Effector memory CD4-positive, alpha-beta T cell (primary cell): ENCODE measurements at places on chromosomes 13 and 19.

DNA sequence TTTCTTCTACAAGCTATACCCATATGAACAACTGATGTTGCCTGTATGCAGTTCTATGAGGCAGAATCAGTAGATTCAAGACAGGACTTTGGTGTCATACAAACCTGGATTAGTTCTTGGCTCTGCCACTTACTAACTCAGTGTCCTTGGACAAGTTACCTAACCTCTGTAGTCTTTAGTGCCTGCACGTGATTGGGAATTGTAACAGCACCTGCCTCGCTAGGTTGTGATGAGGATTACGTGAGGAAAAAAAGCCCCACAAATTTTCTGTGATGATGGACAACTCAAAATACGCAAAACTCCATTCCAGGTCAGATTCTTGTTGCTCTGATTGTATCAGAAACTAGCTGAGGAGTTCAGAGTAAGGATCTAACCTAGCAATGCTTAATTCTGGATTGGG lies 89.3 kb downstream of the LRCH1 start:
- H3K27me3 ChIP-seq, result no peaks in the 10 kb centered on the region
- DNase-seq, result no peak
- no peak overlapping the region for H3K27ac ChIP-seq

DNA sequence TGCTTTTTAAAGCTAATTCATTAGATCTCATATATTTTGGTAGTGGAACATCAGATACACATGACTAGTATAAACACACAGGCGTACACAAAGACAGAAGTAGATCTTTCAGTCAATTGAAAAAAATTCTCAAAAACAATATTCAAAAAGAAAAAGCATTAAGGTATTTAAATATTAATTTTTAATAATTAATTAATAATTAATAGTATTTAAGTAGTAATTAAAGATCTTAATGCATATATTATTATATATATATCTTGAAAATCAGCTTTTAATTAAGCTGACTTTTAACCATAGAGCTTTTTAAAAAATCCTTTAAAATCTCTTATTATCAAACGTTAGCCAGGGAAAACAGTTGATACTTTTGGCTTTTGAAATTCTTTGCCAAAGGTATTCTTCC lies 489.4 kb upstream of the PCDH20 start:
- H3K36me3 ChIP-seq, result no peaks in the 10 kb centered on the region
- no peak overlapping the region for H3K4me3 ChIP-seq
- DNase-seq, result no peak
- H3K4me1 ChIP-seq, result no peaks in the 10 kb centered on the region
- no peak overlapping the region for H3K27ac ChIP-seq

- no peaks in the 10 kb centered on the region for H3K36me3 ChIP-seq
- H3K4me1 ChIP-seq, result peaks cover 24% of the 10 kb centered on the region
- DNase-seq, result no peak
- peak overlapping the region; percentile 87 for H3K27ac ChIP-seq
These were observed 38.7 kb downstream of the ELF1 start for GRCh38 chr13:40980461-40980860.

DNA sequence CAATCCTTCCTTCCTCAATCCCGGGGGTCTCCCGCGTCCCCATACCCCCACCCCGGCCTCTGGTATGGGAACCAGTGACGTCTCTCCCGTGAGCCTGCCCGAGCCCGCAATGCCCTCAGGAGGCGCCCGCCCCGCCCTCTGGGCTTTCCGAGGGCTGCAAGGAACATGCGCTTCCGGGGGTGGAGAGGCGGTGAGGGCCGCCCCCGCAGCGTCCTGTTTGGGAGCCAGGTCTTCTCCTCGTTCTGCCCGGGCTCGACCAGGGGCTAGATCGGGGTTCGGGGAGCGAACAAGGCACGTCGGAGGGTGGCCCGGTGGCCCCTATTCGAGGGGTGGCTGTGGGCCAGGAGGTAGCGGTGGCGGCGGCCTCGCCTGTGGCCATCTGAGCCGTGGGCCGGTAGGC lies 6.6 kb upstream of the TEX101 start:
- H3K27me3 ChIP-seq, result no peaks in the 10 kb centered on the region
- DNase-seq, result no peak
- no peak overlapping the region for H3K4me3 ChIP-seq
- H3K36me3 ChIP-seq, result no peaks in the 10 kb centered on the region
- H3K27ac ChIP-seq, result no peak overlapping the region
- no peaks in the 10 kb centered on the region for H3K4me1 ChIP-seq

DNA sequence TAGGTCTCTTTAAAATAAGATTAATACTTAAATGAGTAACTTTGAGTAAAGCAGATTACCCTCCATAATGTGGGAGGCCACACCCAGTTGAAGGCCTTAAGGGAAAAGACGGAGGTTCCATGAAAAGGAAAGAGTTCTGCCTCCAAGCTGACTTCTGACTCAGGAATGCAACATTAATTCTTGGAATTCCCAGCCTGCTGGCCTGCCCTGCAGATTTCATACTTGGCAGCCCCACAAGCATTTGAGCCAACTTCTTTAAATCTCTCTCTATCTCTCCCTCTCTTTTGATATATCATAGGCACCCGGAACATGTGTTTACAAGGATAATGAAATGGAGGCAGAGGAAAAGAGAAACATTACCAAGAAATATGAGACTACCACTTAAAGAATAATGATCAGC lies 902.3 kb upstream of the MIR17HG start:
- H3K27ac ChIP-seq, result no peak overlapping the region
- H3K4me3 ChIP-seq, result no peak overlapping the region
- DNase-seq, result no peak
- H3K27me3 ChIP-seq, result no peaks in the 10 kb centered on the region
- H3K4me1 ChIP-seq, result no peaks in the 10 kb centered on the region

- no peak overlapping the region for H3K4me3 ChIP-seq
- no peaks in the 10 kb centered on the region for H3K36me3 ChIP-seq
- H3K27ac ChIP-seq, result no peak overlapping the region
- no peaks in the 10 kb centered on the region for H3K4me1 ChIP-seq
- H3K27me3 ChIP-seq, result no peaks in the 10 kb centered on the region
- no peak for DNase-seq
These were observed 40.8 kb downstream of the CHST8 start for GRCh38 chr19:33662391-33663092.

DNA sequence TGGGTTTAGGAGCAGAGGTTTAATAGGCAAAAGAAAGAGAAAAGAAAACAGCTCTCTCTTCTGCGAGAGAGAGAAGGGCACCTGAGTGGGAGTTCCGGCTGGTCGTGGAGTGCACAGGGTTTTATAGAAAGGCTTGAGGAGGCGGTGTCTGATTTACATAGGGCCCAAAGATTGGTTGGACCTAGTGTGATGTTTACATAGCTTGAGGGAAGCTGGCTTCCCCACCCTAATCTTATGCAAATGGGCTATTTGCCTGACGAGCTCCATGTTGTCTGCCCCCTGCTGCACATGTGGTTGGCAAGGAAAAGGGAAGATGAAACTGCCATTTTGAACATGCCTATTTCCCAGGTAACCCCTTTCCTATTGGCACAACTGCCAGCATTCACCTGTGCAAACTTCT lies 21.5 kb upstream of the MEDAG start:
- H3K27me3 ChIP-seq, result no peaks in the 10 kb centered on the region
- no peaks in the 10 kb centered on the region for H3K4me1 ChIP-seq
- no peak for DNase-seq
- no peak overlapping the region for H3K27ac ChIP-seq
- no peak overlapping the region for H3K4me3 ChIP-seq
- H3K36me3 ChIP-seq, result no peaks in the 10 kb centered on the region

DNA sequence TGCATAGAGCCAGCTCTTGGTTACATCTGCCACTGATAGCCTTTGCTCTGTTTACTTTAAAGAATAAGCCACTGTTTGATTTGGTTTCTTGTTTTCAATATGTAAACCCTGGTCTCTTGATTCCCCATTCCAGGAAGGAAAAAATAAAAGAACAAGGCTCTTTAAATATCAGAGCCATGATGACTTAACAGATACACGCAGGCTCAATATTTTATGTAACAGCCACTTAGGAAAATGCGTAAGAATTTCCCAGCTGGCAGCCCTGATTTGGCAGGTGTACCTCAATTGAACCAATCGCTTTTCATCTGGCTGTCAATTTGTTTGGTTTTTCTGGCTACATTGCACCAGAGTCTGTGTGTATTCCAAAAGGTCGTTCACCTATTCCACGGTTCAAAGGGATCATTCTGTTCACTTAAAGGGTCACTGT lies 65.6 kb downstream of the IRS2 start:
- no peaks in the 10 kb centered on the region for H3K27me3 ChIP-seq
- no peak for DNase-seq
- no peak overlapping the region for H3K4me3 ChIP-seq
- no peaks in the 10 kb centered on the region for H3K36me3 ChIP-seq

- no peaks in the 10 kb centered on the region for H3K27me3 ChIP-seq
- no peak for DNase-seq
- no peaks in the 10 kb centered on the region for H3K36me3 ChIP-seq
- no peak overlapping the region for H3K4me3 ChIP-seq
- H3K27ac ChIP-seq, result no peak overlapping the region
These were observed 435.3 kb upstream of the NBEA start for GRCh38 chr13:34506796-34507195.

GRCh38 chr13:47639738-47640447 lies 361.2 kb downstream of the SUCLA2 start:
- H3K27me3 ChIP-seq, result no peaks in the 10 kb centered on the region
- H3K27ac ChIP-seq, result no peak overlapping the region
- H3K4me1 ChIP-seq, result no peaks in the 10 kb centered on the region
- H3K36me3 ChIP-seq, result no peaks in the 10 kb centered on the region

GRCh38 chr19:46713781-46714443 lies 3.0 kb downstream of the PRKD2 start:
- H3K4me1 ChIP-seq, result peaks cover 34% of the 10 kb centered on the region
- H3K27ac ChIP-seq, result peak overlapping the region; percentile 89
- H3K4me3 ChIP-seq, result peak overlapping the region; percentile 72
- H3K27me3 ChIP-seq, result no peaks in the 10 kb centered on the region
- peaks cover 21% of the 10 kb centered on the region for H3K36me3 ChIP-seq

DNA sequence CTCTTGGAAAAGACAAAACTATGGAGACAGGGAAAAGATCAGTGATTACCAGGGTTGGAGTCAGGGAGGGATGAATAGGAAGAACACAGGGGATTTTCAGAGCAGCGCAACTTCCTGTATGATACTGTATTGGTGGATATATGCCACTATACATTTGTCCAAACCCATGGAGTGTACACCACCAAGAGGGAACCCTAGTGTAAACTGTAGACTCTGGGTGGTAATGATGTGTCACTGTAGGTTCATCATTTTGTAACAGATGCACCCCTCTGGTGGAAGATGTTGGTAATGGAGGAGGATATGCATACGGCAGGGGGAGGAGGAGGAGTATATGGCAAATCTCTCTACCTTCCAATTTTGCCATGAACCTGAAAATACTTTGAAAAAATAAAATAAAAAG lies 68.1 kb downstream of the UFM1 start:
- H3K4me1 ChIP-seq, result no peaks in the 10 kb centered on the region
- H3K36me3 ChIP-seq, result no peaks in the 10 kb centered on the region
- H3K4me3 ChIP-seq, result no peak overlapping the region
- H3K27ac ChIP-seq, result no peak overlapping the region
- no peaks in the 10 kb centered on the region for H3K27me3 ChIP-seq

- peaks cover 11% of the 10 kb centered on the region for H3K4me1 ChIP-seq
- no peaks in the 10 kb centered on the region for H3K27me3 ChIP-seq
These were observed 131.3 kb downstream of the STK24 start for GRCh38 chr13:98445340-98446233.

DNA sequence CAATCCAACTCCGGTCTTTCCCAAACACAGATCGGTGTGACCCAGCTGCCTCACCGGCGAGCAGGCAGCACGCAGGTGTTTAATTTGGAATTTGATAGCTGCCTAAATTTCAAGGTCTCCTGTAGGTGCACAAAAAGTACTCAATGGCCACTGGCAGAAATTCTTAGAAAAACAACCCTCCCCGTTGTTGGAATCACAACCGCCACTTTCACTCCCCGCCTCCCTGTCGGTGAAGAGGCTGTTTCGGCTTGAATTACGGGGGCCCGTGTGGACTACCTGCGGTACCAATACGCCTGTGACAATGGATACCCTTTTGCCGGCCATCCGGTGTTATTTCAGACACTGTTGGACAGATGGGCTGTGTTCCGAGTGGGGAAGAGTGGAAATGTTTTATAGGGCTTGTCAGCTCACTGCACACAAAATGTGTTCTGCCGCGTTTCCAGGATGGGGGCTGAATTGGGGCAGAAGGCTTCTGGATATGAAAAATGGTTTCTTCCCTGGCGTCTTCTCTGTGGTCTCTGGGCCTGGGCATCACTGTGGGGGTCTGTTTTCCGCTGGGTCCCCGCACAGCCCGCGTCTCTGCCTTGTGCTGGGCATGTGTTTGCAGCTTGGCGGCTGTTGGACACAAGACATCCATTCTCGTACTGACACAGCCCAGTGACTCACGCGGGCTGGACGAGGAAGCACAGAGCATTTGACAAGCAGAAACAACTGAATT lies 45.4 kb downstream of the ZIC5 start:
- H3K36me3 ChIP-seq, result no peaks in the 10 kb centered on the region
- H3K4me1 ChIP-seq, result no peaks in the 10 kb centered on the region
- peaks cover 3% of the 10 kb centered on the region for H3K27me3 ChIP-seq
- no peak overlapping the region for H3K27ac ChIP-seq
- DNase-seq, result no peak
- H3K4me3 ChIP-seq, result no peak overlapping the region

GRCh38 chr13:26475176-26476110 lies 82.0 kb upstream of the WASF3 start:
- H3K36me3 ChIP-seq, result no peaks in the 10 kb centered on the region
- H3K4me1 ChIP-seq, result no peaks in the 10 kb centered on the region
- no peak overlapping the region for H3K27ac ChIP-seq

- no peak for DNase-seq
- H3K27me3 ChIP-seq, result no peaks in the 10 kb centered on the region
- no peaks in the 10 kb centered on the region for H3K4me1 ChIP-seq
- no peak overlapping the region for H3K4me3 ChIP-seq
These were observed 15.7 kb downstream of the ZNF444 start for GRCh38 chr19:56156768-56157167.

DNA sequence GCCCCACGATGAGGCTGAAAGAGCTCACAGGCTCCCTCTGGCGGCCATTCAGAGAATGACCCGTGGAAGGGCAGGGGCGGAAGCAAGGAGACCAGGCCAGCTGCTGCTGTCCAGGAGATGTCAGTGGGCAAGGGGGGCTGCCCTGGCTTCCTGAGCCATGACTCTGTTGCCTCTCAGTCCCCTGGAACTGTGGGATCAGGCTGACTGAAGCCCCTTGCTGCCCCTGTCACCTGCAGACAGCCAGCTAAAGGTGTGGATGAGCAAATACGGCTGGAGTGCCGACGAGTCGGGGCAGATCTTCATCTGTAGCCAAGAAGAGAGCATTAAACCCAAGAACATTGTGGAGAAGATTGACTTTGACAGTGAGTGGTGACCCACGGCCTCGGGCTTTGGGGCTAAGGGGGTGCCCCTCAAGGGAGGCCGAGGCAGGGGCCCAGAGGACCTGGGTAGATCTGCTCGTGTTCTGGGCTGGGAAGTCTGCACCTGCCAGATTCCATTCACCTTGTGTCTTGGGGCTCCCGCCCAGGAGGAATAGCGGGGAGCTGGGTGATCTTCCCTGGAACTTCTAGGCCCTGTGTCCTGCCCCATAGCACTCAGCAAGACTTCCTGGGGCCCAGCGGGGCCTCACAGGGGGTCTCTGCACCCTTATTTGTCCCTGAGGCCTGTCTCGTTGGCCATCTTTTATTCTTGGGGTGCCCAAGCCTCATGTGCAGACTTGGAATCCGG lies 12.5 kb upstream of the ACTN4 start:
- no peak overlapping the region for H3K27ac ChIP-seq
- peak; percentile 52 for DNase-seq
- H3K27me3 ChIP-seq, result no peaks in the 10 kb centered on the region
- H3K4me3 ChIP-seq, result no peak overlapping the region
- peaks cover 15% of the 10 kb centered on the region for H3K36me3 ChIP-seq

- no peaks in the 10 kb centered on the region for H3K27me3 ChIP-seq
- H3K4me3 ChIP-seq, result no peak overlapping the region
- H3K4me1 ChIP-seq, result no peaks in the 10 kb centered on the region
- no peak overlapping the region for H3K27ac ChIP-seq
- H3K36me3 ChIP-seq, result no peaks in the 10 kb centered on the region
These were observed 231.7 kb upstream of the MIR17HG start for GRCh38 chr13:91115776-91116175.
